ENCODE measurements at places on chromosomes 13 and 19. TPM values are rescaled to one million over a fixed set of nuclear protein-coding genes. Genes with fewer than 3 reads are reported as not detected.
A peak's percentile ranks its signal among the peaks of the same experiment; 100 is the strongest.

- peaks cover 12% of the 10 kb centered on the region for H3K4me1 ChIP-seq
- no peak overlapping the region for H3K27ac ChIP-seq
- DNase-seq, result no peak
- no peak overlapping the region for H3K4me3 ChIP-seq
Measured at GRCh38 chr13:48761256-48761655, 107.5 kb downstream of the CYSLTR2 start.

DNA sequence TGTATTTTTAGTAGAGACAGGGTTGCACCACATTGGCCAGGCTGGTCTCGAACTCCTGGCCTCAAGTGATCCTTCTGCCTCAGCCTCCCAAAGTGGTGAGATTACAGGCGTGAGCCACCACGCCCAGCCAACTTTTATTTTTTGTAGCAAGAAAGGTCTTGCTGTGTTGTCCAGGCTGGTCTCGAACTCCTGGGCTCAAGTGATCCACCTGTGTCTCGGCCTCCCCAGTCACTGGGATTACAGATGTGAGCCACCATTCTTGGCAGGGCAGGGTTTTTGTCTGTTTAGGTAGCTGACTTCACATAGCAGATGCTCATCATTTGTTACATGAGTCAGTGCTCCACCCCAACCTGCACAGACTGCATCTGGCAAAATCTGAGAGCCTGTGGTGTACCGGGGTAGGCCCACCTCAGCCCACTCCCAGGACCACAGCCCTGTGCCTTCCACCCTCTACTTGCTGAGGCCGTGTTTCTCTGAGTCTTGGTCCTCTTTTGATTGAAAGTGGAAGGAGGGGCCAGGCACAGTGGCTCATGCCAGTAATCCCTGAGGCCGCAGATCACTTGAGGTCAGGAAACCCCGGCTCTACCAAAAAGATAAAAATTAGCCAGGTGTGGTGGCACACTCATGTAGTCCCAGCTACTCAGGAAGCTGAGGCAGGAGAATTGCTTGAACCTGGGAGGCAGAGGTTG, 4.2 kb upstream of the TNPO2 start:
- H3K27ac ChIP-seq, result no peak overlapping the region
- peaks cover 38% of the 10 kb centered on the region for H3K36me3 ChIP-seq
- H3K4me1 ChIP-seq, result peaks cover 44% of the 10 kb centered on the region
- no peaks in the 10 kb centered on the region for H3K27me3 ChIP-seq

- H3K27me3 ChIP-seq, result no peaks in the 10 kb centered on the region
- no peak for DNase-seq
- no peaks in the 10 kb centered on the region for H3K36me3 ChIP-seq
- peaks cover 44% of the 10 kb centered on the region for H3K4me1 ChIP-seq
- H3K27ac ChIP-seq, result no peak overlapping the region
Measured at GRCh38 chr13:50919277-50919676, 9.7 kb downstream of the RNASEH2B start.

Gene NMRK2
- 2.1 TPM for total RNA-seq

DNA sequence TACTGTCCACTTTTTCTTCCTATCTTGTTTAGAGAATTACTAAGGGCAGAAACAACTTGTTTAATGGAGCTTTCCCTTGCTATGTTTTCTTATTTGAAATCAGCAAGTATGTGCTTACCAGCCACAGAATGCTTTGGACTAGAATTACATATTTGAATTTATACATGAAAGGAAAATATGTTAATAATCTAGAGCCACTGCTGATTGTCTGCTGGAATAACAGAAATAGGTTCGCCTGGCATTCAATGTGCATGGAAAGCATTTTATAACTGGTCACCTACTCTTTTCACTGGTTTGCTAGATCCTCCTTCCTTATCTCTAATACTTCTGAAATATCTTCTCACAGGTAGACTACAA, 8.0 kb downstream of the EFNB2 start:
- no peaks in the 10 kb centered on the region for H3K27me3 ChIP-seq
- H3K36me3 ChIP-seq, result no peaks in the 10 kb centered on the region
- no peak overlapping the region for H3K4me3 ChIP-seq
- H3K27ac ChIP-seq, result no peak overlapping the region
- DNase-seq, result no peak
- H3K4me1 ChIP-seq, result peaks cover 56% of the 10 kb centered on the region

Gene CYSLTR2
- total RNA-seq, result 1.1 TPM

- DNase-seq, result no peak
- H3K27me3 ChIP-seq, result no peaks in the 10 kb centered on the region
- no peaks in the 10 kb centered on the region for H3K36me3 ChIP-seq
- H3K4me3 ChIP-seq, result no peak overlapping the region
Measured at GRCh38 chr13:23960566-23961156, 63.4 kb upstream of the C1QTNF9B start.

Gene USPL1
- total RNA-seq, result 13.2 TPM

DNA sequence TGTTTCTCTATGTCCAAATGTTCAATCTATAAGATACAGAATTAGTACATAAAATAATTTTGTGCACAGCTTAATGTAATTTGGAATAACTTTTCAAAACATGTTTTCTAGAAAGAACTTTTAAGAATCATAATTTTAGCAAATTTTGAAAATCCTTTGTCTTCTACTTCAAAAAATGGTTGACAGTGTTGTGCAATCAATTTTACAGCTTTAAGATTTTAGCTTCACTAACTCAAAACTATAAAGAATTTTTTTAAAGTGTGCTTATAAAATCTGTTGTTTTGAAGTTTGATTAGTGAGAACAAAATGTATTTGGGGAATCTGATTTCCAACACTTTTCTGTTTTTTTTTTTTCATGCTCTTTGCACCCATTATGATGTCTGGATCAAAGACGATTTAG, 12.7 kb upstream of the SPACA6 start:
- H3K4me1 ChIP-seq, result no peaks in the 10 kb centered on the region
- H3K36me3 ChIP-seq, result no peaks in the 10 kb centered on the region
- no peaks in the 10 kb centered on the region for H3K27me3 ChIP-seq
- H3K27ac ChIP-seq, result no peak overlapping the region
- no peak overlapping the region for H3K4me3 ChIP-seq
- DNase-seq, result no peak

GRCh38 chr19:36032251-36033104, at the start of gene CLIP3:
Gene CLIP3 (minus strand): TSS chr19:36032873. CDS start chr19:36032357, 516 bp downstream.
- no peak for DNase-seq
- H3K4me1 ChIP-seq, result peaks cover 23% of the 10 kb centered on the region
- peaks cover 10% of the 10 kb centered on the region for H3K36me3 ChIP-seq
- peak within 1 kb of the TSS; percentile 82 for H3K4me3 ChIP-seq

DNA sequence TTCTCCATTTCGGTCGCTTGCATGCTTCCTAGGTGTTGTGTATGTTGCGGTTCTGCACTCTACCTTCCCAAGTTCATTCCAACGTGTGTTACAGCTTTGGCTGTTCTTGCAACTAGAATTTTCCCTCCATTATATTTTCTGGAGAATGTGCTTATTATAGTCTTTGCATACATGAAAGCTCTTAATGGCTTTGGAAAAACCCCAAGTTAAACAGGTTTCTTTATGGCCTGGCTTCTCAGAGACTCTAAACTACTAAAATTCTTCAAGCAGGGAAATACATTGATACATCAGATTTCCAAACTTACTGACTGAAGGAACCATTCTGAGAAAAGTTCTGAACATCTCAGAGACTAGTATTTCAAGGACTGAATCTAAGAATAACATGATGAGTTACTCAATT, 11.9 kb downstream of the MIPEP start:
- H3K4me1 ChIP-seq, result no peaks in the 10 kb centered on the region
- no peak for DNase-seq

GRCh38 chr19:23957660-23958281, 43.1 kb downstream of the ZNF726 start:
- no peak for DNase-seq
- no peaks in the 10 kb centered on the region for H3K27me3 ChIP-seq
- H3K4me1 ChIP-seq, result no peaks in the 10 kb centered on the region
- H3K27ac ChIP-seq, result no peak overlapping the region

GRCh38 chr13:98466634-98467236, 110.2 kb downstream of the STK24 start:
- no peak overlapping the region for H3K27ac ChIP-seq
- peaks cover 60% of the 10 kb centered on the region for H3K36me3 ChIP-seq
- H3K4me3 ChIP-seq, result no peak overlapping the region
- no peak for DNase-seq
- peaks cover 50% of the 10 kb centered on the region for H3K4me1 ChIP-seq

All from esophagus muscularis mucosa (tissue), 4 donors.